RPMI8226 (cell line): ENCODE measurements at places on chromosomes 5 and 9.

DNA sequence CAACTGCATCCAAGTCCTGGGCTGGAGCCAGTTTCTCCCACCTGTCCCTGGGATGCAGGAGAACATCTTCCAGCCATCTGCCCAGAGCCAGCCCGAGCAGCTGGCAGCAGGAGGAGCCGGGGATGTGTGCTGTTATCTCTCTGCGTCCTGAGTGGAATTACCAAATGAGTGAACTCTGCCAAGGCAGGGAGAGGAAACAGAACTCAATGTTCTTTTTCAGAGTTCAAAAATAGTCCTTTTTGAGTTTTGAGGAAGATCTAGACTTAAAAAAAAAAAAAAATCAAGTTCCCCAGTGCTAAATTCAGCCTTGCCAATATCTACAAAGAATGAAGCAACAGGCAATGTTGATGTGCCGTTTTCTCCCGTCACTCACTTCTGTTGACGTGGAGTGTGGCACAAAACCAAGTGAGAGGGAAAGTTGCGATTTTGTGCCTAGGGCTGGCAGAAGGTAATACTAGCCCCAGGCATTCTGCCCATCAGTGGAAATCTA lies 56.2 kb downstream of the TMOD1 start:
- DNase-seq, result peak; percentile 38

GRCh38 chr9:91023741-91024140 lies 222.1 kb downstream of the SYK start:
- no peak for DNase-seq

- DNase-seq, result no peak
Measured at GRCh38 chr9:116877072-116877471, 190.0 kb downstream of the TRIM32 start.

DNA sequence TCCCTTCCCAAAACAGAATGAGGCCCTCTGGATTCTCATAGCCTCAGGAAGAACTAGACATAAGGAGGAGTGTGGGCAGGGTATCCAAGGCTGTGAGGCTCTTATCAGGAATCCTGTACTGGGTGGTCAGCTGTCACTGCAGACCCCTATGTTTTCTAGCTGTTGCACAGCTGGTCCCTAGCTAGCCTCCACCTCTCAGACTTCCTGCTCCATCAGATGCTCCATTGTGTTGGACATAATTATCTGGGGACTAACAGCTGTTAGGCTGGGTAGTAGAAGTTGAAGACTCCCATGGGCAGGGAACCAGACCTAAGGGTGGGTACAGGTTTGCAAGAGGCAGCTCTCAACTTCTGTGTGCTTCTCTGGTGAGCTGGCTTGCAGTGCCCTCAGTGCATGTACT lies 18.4 kb downstream of the FAM219A start:
- no peak for DNase-seq

DNA sequence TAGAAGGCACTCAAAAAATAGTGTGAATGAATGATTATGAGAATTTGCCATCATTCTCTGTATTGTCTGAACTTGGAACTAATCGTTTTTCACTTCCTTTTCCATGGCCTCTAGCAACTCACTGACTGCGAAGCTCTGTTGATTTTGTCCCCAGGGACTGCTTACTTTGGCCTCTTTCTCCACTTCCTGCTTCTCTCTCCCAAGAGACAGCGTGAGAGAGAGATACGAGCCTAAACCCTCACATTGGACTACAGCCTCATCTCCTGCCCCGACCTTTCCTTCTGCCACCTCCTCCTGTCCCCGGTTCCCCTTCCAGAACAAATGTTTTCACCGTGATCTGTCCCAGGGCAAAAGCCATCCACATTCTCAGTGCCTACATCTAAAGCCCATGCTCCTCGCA lies 300.8 kb upstream of the PANK3 start:
- peak; percentile 22 for DNase-seq

DNA sequence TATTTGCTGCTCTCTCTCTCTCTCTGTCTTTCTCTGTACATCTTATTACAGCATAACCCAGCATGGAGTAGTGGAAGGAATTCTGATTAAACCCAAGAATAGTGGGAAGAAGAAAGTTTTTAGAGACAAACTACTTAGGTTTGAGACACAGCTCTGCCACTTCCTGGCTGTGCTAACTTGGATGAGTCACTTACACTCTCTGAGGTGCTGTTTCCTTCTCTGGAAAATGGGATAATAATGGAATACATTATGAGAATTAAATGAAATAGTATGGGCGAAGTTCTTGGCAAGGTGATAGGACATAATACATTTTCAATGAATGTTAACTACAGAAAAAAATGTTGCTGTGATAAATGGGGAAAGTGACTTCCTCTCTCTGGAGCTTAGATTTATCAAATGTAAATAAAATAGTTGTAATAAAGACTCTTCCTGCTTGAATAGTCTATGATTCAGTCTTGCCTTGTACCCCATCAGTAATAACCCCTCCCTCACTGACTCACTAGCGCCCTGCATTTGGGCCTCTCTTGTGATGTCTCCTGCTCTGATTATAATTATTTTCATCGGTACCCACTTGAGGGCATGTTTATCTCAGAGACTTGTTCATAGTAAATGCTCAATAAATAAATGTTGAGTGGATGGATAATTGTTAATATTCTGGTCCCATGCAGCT lies 27.6 kb downstream of the KIF4B start:
- DNase-seq, result no peak

DNA sequence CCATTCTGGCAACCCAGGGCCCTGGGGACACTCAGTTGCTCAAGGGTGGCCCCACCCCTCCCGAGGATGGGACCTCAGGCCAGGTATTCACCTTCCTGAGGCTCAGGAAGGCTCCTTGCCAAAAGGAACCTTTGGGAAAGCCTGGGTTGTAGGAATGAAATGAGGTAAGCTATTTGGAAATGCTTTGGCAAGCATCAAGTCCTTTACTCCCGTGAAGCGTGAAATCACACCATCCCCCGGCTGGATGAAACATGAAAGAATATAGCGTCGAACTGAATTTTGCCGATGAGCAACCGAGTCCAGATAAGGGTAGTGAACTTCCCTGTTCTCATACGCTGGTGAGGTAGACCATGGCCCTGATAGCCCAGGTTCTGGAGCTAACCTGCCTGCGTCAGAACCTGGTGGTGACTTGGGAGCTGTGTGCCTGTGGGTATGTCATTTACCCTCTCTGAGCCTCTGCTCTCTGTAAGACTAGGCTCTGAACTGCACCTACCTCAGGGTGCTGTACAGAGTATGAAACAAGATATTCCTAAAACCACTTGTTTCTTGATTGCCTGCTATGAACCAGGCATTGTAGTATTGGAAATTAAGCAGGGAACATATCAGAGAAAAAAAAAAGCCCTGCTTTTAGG lies 105.3 kb upstream of the BOD1 start:
- no peak for DNase-seq

- no peak for DNase-seq
Measured at GRCh38 chr9:31336841-31337240, 1047.6 kb upstream of the ACO1 start.

DNA sequence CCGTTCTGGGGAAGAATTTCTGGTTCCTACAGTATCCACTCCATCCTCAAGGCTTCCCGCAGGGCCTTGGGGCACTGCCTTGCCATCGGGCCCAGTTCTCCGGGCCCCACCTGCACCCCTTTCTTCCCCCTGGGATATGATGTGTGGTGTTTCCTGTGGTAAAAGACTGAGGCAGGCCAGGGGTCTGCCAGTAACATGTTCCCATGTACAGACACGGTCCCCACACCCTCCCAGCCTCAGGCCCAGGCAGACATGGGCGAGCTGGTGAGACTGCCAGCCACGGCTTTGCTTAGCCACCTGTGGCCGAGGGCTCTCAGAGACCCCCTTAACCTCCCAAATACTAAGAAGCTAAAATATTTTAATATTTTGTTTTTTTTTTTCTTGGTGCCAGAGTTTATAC lies 46.0 kb downstream of the NDST1 start:
- no peak for DNase-seq

GRCh38 chr9:70006306-70006705 lies 37.3 kb upstream of the MAMDC2 start:
- DNase-seq, result no peak

DNA sequence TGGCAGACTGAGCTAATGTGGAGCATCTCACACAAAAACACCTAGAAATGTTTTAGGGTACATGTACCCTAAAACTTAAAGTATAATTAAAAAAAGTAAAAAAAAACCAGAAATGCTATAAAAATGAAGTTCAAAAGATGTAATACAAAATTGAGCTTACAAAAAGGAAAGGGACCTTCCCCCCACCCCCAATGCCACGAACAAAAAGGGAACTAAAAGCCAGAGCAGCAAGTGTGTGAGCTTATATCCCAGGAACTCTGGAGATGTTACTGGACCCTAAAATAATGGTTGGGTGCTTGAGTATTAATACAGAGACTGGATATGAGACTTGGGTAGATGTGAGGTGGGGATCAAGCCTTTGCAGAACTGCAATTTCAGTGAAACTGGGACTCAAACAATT lies 11.0 kb downstream of the SPATA9 start:
- DNase-seq, result no peak

GRCh38 chr5:166719991-166720390 lies 1571.5 kb upstream of the WWC1 start:
- no peak for DNase-seq

DNA sequence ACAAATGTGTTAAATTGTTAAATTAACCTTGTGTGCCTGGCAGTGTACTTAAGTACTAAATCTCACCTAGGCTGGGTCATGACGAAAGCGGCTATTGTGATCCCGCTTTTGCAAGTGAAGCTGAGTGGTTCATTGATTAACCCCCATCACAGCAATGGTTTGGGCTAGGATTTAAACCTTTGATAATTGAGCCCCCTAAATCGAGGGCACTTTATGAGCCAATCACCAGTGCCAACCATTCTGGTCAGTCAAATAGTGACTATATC lies 22.8 kb downstream of the HNRNPK start:
- no peak for DNase-seq

DNA sequence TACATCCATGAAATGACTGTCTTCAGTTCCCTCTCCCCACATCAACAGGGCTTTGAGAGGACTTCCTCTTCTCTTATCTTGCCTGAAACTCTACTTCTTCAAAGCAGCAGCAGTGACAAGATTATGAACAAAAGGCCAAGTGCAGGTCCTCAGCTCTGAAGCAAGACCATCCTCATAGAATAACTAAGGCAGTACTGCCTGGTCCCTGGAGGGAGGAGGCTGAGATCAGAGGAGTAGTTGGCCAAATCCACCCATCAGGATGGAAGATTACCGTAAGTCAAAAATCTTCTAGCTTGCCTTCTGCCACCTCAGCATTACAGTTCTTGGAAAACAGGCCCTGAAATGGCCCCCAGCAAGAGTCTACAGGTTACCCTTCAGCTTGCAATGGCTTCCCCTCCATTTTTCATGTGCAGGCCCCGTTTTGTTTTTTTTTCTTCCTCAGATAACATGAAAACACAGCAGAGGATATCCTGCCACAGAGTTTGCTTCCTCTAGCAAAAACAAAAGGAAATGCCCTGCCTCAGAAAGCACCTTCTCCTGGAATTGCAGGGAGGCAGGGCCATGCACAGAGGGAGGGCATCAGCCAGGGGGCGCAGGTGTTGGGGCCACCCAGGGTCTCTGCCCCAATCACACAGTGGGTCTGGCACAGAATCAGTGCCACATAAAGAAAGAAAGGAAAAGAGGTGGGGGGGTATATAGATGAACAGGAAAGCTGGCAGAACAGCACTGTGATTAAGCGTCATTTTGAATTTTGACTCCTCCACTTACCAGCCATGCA lies 40.0 kb downstream of the KLHL3 start:
- DNase-seq, result no peak

GRCh38 chr5:136527311-136527710 lies 162.0 kb upstream of the TRPC7 start:
- no peak for DNase-seq

DNA sequence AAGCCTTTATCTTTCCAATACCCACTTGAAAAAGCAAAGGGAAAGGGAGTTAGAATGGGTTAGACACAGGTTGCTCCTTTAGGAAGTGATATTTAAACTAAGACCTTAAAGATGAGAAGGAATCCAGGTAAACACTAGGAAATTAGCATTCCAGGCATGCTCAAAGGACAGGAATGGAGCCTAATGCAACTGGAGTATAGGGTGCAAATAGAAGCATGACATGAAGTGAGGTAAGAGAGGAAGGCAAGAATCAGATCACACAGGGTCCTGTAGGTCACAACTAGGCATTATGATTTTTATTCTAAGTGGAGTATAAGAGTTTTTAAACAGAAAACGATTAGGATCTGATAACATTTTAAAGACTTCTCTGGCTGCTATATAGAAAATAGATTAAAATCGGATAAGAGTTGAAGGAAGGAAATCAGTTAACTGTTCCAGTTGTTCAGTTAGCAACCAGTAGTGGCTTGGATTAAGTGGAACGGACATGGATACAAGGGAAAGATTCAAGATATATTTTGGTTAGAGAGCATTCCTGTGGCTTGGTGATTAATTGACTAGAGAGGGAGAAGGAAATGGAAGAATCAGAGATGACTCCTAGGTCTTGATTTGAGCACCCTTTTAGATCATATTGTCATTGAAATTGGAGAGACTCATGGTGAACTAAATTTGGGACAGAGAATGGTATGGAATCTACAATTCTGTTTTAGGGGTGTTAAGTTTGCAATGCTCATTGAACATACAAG lies 95.9 kb downstream of the FBXO4 start:
- DNase-seq, result no peak

GRCh38 chr9:117340422-117340821 lies 74.4 kb downstream of the ASTN2 start:
- no peak for DNase-seq

- no peak for DNase-seq
Measured at GRCh38 chr5:14453481-14453880, 128.1 kb upstream of the OTULINL start.

- peak; percentile 8 for DNase-seq
Measured at GRCh38 chr5:81400375-81400774, 6.4 kb upstream of the ACOT12 start.

- DNase-seq, result no peak
Measured at GRCh38 chr5:141668601-141669265, 13.3 kb downstream of the ARAP3 start.

DNA sequence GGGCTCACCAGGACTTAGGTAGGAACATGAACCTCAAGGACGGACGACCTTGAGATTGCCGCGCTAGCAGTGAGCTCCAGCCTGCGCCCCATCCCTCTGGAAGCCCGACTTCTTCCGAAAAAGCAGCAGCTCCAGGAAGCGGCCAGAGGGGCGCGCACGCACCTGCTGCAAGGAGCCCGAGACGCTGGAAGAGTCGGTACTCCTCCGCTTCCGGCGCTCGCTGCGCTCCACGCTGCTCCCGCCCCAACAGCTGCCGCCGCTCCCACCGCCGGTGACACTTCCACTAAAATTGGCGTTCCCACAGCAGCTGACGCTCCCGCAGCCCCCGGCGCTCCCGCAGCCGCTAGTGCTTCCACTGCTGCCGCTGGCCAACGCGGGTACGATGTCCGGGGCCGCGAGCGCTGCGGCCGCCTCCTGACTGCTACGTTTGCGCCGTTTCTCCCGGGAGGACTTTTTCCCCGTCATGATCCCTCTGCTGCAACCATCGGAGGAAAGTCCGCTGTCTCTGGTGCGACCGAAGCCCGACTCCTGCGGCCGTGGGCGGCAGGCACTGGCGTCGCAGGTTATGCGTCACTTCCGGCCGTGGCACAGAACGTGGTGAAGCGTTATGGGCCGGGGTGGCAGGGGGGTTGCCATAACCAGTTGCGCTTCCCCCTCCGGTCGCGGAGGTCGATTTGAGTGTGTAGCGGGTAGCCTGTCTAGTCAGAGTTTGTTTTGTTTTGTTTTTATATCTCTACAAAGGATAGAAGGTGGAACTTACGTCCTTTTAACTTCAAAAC lies at the start of gene CAAP1:
Gene CAAP1 (minus strand): TSS at position 552 of the 779 bp plus-strand sequence. CDS start 87 bp downstream, at position 465.
- DNase-seq, result peak; percentile 95
